Tracheal epithelial cell (primary cell): ENCODE measurements at places on chromosomes 16 and 17. TPM values are rescaled to one million over a fixed set of nuclear protein-coding genes. Genes with fewer than 3 reads are reported as not detected.

SLC12A3 gene
- total RNA-seq, result 0.96 TPM in 1 of 2 replicates, not detected in the other

USP10 gene
- total RNA-seq, result 45.3 and 54.8 TPM in 2 replicates

CCDC102A gene
- total RNA-seq, result 6.2 and 9.6 TPM in 2 replicates

GEMIN4 gene
- total RNA-seq, result 11.3 and 17.1 TPM in 2 replicates

CYGB gene
- 1.5 and 21.0 TPM in 2 replicates for total RNA-seq

MYCBPAP gene
- total RNA-seq, result 0.43 and 0.96 TPM in 2 replicates

CCL8 gene
- not detected in 2 replicates for total RNA-seq

CHST5 gene
- not detected in 2 replicates for total RNA-seq

HOXB8 gene
- 1.2 TPM in 1 of 2 replicates, not detected in the other for total RNA-seq

DPEP1 gene
- total RNA-seq, result 0.24 TPM in 1 of 2 replicates, not detected in the other

TEX14 gene
- total RNA-seq, result under 0.01 TPM in 1 of 2 replicates, not detected in the other

ZNF385C gene
- under 0.01 TPM in 1 of 2 replicates, not detected in the other for total RNA-seq

HOXB4 gene
- total RNA-seq, result 0.21 and 0.48 TPM in 2 replicates

GFAP gene
- total RNA-seq, result not detected in 2 replicates

CNTD1 gene
- not detected in 2 replicates for total RNA-seq

RAD51D gene
- total RNA-seq, result 1.9 and 4.1 TPM in 2 replicates

C1QTNF8 gene
- total RNA-seq, result not detected in 2 replicates

CCL17 gene
- total RNA-seq, result not detected in 2 replicates

HEATR9 gene
- not detected in 2 replicates for total RNA-seq

IGFBP4 gene
- total RNA-seq, result 18.6 and 29.2 TPM in 2 replicates

NPIPA5 gene
- total RNA-seq, result 0.24 and 3.4 TPM in 2 replicates

PRSS53 gene
- 0.64 and 0.96 TPM in 2 replicates for total RNA-seq

MGAT5B gene
- not detected in 2 replicates for total RNA-seq

ITGB4 gene
- 367 and 716 TPM in 2 replicates for total RNA-seq

SLC13A2 gene
- total RNA-seq, result not detected in 2 replicates

DDX52 gene
- 14.3 and 24.6 TPM in 2 replicates for total RNA-seq

CCL7 gene
- not detected in 2 replicates for total RNA-seq

HSD11B2 gene
- total RNA-seq, result 1.9 and 3.8 TPM in 2 replicates

PRR11 gene
- total RNA-seq, result 1.4 and 2.1 TPM in 2 replicates

KREMEN2 gene
- 3.2 and 30.1 TPM in 2 replicates for total RNA-seq

CCDC200 gene
- not detected in 2 replicates for total RNA-seq

GLIS2 gene
- 1.3 and 1.4 TPM in 2 replicates for total RNA-seq

MOSMO gene
- total RNA-seq, result 6.5 and 13.6 TPM in 2 replicates

TOB1 gene
- 16.1 and 17.9 TPM in 2 replicates for total RNA-seq

SUMO2 gene
- 100 and 101 TPM in 2 replicates for total RNA-seq

HS3ST6 gene
- total RNA-seq, result 0.24 TPM in 1 of 2 replicates, not detected in the other

IGF2BP1 gene
- total RNA-seq, result under 0.01 and 0.24 TPM in 2 replicates

KRT28 gene
- not detected in 2 replicates for total RNA-seq

KRTAP4-6 gene
- not detected in 2 replicates for total RNA-seq

KRT32 gene
- not detected in 2 replicates for total RNA-seq

ZNF267 gene
- total RNA-seq, result 7.7 and 20.0 TPM in 2 replicates

TP53TG3F gene
- not detected in 2 replicates for total RNA-seq

PMFBP1 gene
- total RNA-seq, result 1.3 TPM in 1 of 2 replicates, not detected in the other

FA2H gene
- total RNA-seq, result 1.9 and 3.4 TPM in 2 replicates

PYDC1 gene
- not detected in 2 replicates for total RNA-seq

PRCD gene
- total RNA-seq, result 0.21 and 3.1 TPM in 2 replicates

HSD17B2 gene
- 27.5 and 105 TPM in 2 replicates for total RNA-seq

GPR139 gene
- not detected in 2 replicates for total RNA-seq

LRRC46 gene
- not detected in 2 replicates for total RNA-seq

TP53TG3 gene
- total RNA-seq, result under 0.01 and 0.48 TPM in 2 replicates

GNAO1 gene
- total RNA-seq, result 0.24 and 0.43 TPM in 2 replicates

CES5A gene
- not detected in 2 replicates for total RNA-seq

HAS3 gene
- 15.6 and 35.4 TPM in 2 replicates for total RNA-seq

CCL16 gene
- not detected in 2 replicates for total RNA-seq

ADAD2 gene
- total RNA-seq, result not detected in 2 replicates

NPIPA2 gene
- 0.48 TPM in 1 of 2 replicates, not detected in the other for total RNA-seq

MAP2K4 gene
- total RNA-seq, result 37.1 and 46.0 TPM in 2 replicates

LRRC37A gene
- total RNA-seq, result 0.48 and 1.5 TPM in 2 replicates

PMP22 gene
- total RNA-seq, result 0.48 TPM in 1 of 2 replicates, not detected in the other

RNU2-1 gene
- not detected in 2 replicates for total RNA-seq
